ENCODE measurements at places on chromosomes 1 and 21.
A peak's percentile ranks its signal among the peaks of the same experiment; 100 is the strongest.

DNA sequence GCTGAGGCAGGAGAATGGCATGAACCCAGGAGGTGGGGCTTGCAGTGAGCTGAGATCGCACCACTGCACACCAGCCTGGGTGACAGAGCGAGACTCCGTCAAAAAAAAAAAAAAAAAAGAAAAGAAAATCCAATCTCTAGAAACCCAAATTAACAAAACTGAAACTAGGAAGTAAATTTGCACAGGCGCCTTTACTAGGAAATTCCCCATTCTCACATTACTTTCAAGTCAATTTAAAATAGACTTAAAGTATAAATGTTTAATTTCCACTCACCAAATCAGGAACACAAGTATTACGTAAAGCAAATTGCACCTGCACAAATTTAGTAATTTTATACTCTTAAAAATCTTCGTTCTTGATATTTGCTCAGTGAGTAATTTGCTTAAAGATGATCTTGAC lies 67.8 kb upstream of the BCAR3 start:
- DNase-seq, result no peak

GRCh38 chr1:99181892-99182291 lies 82.4 kb upstream of the PLPPR4 start:
- DNase-seq, result no peak

- peak; percentile 8 for DNase-seq
Measured at GRCh38 chr21:37695111-37695510, 221.1 kb downstream of the KCNJ6 start.

GRCh38 chr1:218673170-218673569 lies 328.0 kb downstream of the TGFB2 start:
- DNase-seq, result no peak

DNA sequence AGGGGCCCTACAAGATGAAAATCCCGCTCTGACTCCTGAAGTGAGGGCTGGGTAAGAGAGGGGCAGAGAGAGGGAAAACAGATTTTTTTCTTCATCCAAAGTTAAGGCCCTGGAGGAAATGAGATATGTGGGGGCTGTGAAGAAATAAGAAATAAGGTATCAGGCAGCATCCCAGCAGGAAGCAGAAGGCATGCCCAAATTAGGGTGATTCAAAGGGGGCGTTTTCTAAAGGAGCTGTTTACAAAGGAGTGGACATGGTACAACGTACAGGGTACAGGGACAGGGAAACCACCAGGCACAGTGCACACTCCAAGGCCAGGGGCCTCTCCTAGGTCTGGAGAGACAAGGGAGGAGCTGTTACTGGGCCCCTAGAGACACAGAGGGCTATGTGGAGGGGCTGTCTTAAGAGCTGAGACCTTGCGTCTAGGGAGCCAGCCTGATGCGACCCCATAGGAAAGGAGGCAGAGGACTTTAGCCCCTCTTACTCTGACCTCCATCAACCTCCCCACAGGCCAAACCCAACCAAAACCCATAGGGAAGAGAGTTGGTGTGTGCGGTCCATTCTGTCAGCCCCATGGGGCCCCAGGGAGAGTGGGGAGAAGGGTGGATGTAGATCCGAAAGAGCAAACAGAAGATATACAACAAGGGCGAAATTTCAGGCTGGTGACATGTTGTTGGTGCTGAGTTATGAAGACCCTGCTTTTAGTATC lies 38.6 kb downstream of the STYXL2 start:
- DNase-seq, result no peak

- peak; percentile 64 for DNase-seq
Measured at GRCh38 chr1:221991221-221991620, 249.3 kb upstream of the DUSP10 start.

DNA sequence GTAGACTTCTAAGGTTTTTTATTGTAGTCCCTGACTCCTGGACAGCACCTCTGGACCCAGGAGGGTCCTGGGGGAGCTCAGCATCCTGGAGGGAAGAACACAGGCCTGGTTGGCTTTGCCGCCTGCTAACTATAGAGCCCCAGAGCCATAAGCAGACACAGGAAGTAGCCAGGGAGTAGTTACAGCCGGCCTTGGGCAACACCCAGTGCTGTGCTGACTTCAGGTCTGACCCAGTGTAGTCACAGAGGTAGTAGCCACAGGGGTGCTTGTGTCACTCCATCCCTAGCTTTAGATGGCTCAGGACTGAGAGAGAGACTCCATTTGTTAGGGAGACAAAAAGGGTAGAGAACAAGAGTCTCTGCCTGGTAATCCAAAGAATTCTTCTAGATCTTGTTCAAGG lies 21.9 kb downstream of the MCOLN2 start:
- no peak for DNase-seq

GRCh38 chr1:244659694-244660093 lies 6.8 kb downstream of the DESI2 start:
- no peak for DNase-seq

DNA sequence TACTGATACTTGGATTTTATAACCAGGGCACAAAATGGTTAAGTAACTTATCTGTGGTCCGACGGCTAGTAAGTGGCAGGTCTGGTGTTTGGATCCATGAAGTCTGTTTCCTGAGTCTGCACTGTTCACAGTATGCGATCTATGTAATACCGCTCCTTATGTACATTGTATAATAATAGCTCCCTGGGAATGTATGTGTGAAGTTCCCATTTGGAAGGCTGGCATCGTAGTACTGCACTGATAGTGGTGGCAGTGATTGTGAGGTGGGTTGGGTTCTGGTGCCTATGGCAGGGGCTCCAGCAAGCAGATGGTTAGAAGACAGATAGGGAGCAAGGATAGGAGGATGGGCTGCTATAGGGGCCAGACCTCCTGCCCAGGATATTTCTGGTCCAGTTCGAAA lies 25.3 kb downstream of the ITSN1 start:
- DNase-seq, result no peak

DNA sequence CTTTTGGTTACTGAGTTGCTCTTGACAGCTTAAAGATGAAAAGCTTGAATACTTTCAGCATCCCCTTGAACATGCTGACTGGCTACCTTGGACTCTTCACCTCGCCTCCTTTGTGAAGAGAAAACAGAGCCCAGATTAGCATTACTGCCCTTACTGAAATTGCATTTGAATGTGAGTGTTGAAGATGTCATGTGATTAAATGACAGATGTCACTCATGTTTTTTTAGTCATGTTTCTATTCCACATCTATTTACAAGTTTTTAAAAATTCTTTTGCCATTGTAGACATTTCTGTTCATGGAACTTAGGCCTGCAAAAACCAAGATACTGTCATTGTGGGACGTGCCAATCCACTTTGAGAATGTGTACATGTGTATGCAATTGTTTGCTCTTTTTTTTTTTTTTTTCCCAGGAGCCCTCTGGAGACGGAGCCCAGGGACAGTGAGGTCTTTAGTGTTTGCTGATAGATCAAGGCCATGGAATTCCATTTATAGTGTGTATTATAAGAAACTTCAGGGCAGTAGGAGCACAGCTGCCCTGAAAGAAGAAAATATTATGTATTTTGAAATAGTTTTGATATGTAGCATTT lies 25.7 kb upstream of the IVNS1ABP start:
- DNase-seq, result no peak

DNA sequence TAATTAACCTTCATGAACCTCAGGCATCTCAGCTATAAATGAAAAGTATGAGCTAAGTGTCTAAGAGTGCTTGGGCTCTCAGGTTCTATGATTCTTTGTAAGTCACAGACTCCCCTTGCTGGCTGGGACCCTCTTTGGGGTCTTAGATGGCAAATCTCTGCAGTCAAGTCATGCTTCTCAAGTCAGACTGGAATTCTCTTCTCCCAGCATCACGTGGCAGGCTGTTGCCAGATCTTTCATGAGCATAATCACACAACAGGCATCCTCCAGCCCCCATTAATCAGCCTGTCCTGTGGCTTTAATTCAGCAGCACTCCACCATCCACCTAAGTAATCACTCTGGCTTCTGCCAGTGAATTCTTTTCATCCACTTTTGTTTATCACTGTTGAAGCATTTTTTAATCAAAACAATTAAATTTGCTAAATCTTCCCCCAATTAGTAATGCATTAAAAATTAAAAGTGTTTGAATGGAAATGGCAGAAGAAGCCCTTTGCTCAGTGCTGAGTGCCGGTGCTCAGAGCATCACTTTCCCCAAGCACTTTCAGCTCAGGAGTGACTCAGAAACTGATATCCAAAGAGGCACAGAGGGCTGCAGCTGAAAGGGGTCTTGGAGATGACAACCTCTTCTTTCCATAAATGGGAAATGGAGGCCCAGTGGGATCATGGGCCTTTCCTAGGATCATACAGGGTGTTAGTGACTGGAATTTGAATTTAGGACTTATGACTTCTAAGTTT lies 50.2 kb downstream of the C8A start:
- DNase-seq, result no peak

Measured in inflammatory macrophage (primary cell).